ENCODE measurements at places on chromosomes 4 and X.
A peak's percentile ranks its signal among the peaks of the same experiment; 100 is the strongest.

DNA sequence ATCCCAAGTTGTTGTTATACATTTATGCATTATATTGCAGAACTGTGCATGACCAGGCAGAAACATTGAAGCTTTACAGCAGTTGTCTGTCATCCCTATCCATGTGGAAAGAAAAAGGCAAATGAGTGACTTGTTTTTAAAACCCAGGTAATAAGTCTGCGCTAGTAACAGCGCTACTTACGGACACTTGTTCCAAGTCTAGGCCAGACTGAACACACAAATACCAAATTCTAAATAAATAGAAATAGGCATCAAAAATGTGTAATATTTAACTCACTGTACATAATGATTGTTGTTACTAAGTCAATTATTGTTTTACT lies 548 bp upstream of the MAML3 start:
- no peak for DNase-seq

- no peak for DNase-seq
These were observed 3.7 kb upstream of the RHOH start for GRCh38 chr4:40193016-40193571.

DNA sequence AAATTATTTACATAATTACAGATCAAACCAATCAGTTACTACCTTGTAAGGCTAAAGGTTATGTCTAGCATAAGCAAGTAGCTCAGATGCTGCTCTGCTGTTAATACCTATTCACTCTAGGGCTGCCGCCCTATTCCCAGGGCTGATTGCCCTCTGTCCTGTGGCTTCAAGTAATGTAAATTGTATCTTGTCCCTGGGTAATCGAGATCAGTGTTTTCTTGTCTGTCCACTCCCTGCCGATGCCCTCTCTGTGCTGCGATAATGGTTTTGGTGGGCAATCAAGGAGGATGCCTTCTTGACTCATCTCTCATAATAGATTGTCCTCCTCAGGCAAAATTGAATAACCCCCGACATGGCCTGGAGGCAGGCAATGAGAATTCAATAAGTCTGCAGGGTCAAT lies 641.0 kb upstream of the PITX2 start:
- no peak for DNase-seq

- DNase-seq = no peak
These were observed 674.3 kb upstream of the MAGEB2 start for GRCh38 chrX:29541038-29541437.

- DNase-seq = no peak
These were observed at the start of gene BANK1 for GRCh38 chr4:101790521-101791181. Gene BANK1 (plus strand): TSS chr4:101790730. CDS start chr4:101790881, 151 bp downstream.

- DNase-seq = no peak
These were observed 90.3 kb upstream of the CAMK2D start for GRCh38 chr4:113851816-113852215.

DNA sequence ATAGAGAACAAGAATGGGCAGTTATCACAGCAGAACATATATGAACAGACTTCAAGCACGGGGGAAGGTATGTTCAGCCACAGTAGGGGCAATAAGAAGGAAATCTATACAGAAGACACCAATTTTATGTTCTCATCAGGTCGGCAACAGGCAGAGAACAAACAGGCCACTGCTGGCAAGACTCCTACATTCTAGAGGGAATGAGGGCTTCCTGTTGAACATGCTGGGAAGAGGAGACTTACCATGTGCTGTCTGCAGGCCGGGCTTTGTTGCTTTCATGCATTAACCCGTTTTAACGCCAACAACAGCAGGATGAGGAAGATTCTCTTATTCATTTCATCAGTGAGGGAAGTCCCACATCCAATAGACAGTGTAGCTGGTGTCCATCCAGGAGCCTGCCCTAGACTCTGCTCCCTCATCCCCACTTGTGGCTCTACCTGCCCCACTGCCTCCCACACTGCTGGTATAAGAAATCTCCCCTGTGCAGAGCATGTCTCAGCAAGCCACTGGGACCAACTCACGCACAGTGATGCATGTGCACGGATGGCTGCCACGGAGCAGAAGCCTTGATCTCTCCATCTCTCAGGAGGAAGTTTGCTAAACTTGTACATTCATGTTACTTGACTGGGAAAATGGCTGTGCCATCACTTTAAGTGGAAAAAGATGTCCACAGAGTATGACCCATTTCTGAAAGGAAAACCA lies 84.5 kb downstream of the ACOX3 start:
- no peak for DNase-seq

DNA sequence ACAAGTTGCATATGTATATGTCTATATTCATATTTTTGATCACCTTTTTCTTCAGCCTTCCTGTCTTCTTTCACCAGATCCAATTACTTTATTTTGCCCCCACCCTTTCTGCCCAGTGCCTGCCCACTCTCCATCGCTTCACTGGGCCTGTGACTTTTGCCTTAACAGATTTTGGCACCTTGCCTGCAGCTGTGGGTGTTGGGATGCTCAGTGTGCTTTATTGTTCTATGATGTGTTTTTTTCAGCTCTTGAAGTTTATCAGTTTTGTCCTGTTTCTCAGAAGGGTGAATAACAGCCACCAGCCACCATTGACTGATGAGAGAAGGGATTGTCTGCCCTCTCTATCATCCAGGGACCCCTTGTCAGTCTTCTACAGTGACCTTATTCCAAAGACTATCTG lies 77.2 kb upstream of the GALNT7 start:
- no peak for DNase-seq

GRCh38 chr4:11675051-11675800 lies 246.5 kb upstream of the HS3ST1 start:
- DNase-seq = no peak

DNA sequence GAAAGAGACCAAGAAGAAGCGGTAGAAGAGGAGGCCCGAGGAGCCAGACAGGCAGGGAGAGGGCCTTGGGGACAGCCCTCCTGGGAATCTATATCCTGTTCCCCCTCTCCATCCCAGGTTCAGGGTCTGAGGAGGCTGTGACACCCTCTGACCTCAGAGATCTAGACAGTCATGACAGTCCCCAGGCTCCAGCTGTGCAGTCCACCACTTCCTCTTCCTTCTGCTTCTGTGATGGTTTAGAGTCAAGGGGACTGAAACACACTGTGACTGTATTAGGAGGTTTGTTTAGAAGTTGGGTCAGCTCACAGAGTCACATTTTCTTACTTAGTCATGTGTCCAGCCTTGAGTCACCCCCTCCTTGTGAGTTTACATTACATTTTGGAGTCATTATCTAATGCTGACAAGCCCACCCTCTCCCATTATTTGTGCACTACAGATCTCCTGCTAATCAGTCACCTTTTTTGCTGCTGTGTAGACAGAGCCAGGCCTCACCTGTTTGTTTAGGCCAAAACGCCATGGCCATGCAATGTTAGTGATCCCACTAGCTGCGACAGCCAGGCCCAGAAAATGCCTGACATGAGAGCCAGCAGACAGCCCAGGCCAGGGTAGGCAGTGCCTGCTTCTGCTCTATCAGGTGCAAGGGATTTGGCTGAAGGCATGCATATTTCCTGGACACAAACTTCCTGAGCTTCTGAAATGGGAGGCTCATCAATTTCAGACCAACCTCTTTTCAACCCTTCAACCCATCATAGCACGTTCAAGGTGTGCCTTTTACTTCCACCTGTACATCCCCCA lies 26.0 kb downstream of the MANBA start:
- DNase-seq = no peak

GRCh38 chr4:89574176-89574575 lies 262.8 kb downstream of the SNCA start:
- no peak for DNase-seq

DNA sequence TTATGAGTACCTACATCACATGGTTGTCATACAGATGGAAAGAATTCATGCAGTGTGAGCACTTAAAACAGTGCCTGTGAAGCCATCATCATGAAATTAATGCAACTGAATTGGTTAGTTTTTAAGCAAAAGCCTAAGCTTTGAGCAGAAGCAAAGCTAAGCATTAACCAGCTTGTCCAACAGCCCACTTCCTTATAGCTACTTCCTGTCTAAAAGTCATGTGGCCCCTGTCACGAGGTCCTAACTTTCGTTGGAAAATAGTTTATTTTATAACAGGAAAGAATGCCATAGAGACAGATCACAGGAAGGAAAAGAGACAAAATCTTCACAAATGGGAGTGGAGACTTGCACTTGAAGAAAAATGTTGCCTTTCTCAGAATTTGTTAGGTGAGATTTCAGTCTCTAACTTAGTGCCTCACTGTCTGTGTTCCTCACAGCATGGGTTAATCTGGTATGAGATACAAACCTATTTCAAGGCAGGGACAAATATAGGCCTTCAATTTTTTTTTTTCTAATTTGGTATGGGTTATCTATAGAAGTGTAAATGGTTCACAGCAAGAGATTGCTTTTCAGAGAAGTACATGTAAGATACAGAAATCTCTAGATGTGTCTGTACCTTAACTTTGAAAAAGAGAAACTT lies 27.7 kb upstream of the VCX start:
- no peak for DNase-seq

GRCh38 chr4:168220893-168221292 lies 97.7 kb downstream of the DDX60 start:
- no peak for DNase-seq

DNA sequence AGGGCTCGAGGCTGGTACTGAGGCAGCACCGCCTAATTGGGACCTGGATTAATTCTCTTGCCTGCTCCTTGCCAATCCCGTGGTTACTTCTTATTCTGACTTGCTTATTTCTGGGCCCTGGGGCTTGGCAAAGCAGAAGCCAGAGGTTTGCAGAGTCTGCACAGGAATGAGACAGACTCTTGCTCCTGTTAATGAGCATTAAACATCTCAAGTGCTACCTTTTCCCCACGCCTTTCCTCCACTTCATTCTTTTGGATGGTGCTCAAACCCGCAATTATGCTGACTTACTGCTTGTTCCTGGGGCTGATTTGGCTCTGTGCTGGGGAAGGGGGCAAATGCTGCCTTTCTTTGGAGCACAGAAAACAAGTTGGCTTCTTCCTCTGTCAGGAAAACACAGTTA lies 16.5 kb upstream of the STOX2 start:
- no peak for DNase-seq

DNA sequence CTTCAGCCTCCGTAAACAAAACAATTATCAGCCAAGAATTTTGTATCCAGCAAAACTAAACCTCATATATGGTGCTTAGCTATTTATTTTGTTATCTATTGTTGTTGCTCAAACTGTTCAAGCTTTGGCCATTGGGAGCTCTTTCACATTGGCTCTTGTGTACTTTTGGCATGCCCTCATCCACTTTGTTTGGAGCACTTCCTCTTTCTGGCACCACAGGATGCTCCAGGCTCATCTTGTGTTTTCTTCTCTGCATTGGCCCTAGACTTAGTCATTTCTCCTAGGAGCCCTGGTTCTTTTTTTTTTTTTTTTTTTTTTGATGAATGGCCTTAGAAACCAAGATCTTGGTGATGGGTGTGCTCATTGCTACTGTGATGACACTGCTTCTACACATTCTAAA lies 74.5 kb downstream of the DIPK2B start:
- DNase-seq = no peak

- DNase-seq = no peak
These were observed 138.4 kb upstream of the HCCS start for GRCh38 chrX:10972706-10973105.

DNA sequence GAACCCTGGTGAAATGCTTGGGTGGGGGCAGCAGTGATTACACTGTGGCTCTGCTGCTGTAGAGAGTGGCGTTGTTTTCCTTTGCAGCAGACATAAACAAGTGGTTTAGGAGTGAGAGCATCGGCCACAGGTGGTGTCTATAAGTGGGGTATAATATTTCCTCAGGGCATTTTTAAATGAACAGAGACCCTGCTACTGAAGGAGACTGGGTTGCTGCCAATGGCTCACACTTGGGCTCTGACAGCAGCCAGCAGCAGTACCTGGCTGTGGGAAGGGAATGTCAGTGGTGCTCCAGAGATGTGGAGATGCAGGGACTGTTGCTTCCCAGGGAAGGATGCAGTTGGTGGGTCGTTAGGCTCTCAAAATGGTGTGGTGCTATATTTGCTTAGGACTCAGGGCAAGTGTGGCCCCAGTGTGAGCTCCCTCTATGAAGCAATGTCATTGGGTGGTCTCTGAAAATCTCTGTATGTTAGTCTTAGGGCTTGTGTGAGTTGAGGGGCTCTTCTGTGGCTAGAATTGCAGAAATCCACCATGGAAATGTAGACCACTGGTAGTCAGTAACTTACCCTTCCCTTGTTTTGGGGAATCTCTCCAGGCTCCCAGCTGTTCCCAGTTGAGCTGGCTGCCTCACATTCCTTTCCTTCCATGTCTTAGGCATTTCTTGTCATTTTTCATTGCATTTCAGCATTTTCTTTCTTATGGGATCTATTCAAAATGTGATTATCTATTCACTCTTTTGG lies 1023.0 kb upstream of the GRID2 start:
- DNase-seq = no peak

GRCh38 chr4:86561256-86561655 lies 32.9 kb upstream of the PTPN13 start:
- no peak for DNase-seq

DNA sequence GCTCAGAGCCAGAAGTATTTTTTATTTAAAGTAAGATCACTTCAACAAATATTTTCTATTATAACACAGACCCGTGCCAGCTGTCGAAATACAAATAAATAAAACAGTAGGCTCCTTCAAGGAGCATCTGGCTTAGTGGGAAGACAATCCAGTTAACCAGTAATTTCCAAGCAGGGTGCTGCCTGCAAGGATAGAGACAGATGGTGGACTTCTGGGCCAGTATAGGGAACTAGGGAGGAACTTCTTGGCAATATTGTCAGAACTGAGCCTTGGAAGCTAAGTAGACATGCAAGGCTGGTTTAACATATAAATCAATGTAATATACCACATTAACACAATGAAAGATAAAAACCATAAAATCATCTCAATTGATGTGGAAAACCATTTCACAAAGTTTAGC lies 17.0 kb upstream of the MTMR1 start:
- no peak for DNase-seq

GRCh38 chr4:15159477-15160019 lies 157.3 kb downstream of the CPEB2 start:
- DNase-seq = no peak

DNA sequence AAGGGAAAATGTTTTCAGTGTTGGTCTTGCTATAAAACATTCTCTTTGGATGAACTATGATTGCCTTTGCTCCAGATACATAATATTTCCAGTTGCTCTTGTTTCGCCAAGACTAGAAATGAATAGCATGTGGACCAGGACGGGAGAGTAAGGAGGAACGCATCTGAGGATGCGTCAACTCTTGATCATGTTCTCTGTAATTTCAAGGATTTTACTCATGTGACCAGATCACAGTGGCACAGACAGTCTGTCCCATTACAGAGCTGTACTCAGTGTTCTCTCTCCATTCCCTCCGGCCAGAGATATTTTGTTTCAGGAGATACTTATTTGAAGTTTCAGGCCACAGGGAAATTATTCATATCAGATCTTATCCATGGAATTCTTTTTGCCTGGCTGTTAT lies 266.6 kb downstream of the MID1IP1 start:
- DNase-seq = no peak

DNA sequence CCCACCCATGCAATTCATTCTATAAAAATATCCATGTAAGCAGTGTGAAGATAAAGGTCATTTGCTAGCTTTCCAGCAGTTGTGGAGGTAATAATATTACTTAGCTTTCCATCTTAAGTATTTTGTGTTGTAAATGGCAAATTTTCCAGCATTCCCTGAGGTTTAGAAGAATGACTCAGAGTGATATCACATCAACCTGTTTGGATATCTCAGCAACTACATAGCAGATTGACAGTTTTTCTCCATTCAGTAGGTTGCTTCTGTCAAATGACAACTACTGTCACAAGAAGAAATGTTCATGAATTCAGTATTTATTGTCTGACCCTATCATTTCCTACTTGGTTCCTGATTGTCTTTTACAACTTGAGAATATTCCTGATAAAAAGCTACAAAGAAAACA lies 434.9 kb upstream of the GALNTL6 start:
- no peak for DNase-seq

GRCh38 chrX:82734140-82734539 lies 774.0 kb upstream of the POU3F4 start:
- no peak for DNase-seq

- peak; percentile 43 for DNase-seq
These were observed at the start of gene COL25A1 for GRCh38 chr4:109302361-109303139. Gene COL25A1 (minus strand): TSS chr4:109302658.
